Effector CD4-positive, alpha-beta T cell (primary cell): ENCODE measurements at places on chromosomes 11 and 22.

DNA sequence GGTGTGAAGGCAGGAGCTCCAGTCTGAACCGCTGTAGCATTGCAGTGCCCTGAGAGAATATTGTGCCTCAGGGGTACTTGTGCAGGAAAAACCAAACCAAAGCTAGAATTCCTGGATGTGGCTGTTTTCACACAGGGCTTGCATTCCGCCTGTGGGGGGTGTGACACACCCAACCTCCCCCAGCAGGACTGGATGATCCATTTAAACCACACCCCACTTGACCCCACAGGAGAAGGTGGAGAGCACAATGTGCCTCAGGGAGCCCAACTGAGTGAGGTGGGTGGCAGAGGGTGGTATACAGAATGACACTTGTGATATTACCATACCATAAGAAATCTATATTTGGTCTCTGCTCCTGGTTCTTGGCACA lies 66.9 kb upstream of the SLC22A12 start:
- DNase-seq = no peak

- no peak for DNase-seq
These were observed 29.3 kb upstream of the MUC5B start for GRCh38 chr11:1193326-1194230.

DNA sequence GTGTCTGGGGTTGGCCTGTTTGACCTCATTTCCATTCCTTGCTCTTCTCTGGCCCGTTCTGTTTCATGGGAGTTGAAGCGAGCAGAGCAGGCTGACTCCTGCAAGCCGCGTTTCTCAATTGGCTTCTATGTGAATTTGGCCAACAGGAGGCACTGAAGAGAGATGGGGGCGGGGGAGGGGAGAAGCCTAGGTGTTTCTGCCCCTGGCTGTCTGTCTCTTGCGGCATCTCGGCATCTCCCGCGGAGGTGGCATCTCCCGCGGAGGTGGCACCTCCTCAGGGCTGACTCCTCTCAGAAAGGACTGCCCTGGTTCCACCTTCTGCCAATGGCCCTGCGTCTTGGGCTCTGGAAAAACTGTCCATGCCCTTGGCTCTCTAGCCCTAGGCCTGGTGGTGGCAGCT lies 125.6 kb upstream of the CSNK2A3 start:
- DNase-seq = no peak

DNA sequence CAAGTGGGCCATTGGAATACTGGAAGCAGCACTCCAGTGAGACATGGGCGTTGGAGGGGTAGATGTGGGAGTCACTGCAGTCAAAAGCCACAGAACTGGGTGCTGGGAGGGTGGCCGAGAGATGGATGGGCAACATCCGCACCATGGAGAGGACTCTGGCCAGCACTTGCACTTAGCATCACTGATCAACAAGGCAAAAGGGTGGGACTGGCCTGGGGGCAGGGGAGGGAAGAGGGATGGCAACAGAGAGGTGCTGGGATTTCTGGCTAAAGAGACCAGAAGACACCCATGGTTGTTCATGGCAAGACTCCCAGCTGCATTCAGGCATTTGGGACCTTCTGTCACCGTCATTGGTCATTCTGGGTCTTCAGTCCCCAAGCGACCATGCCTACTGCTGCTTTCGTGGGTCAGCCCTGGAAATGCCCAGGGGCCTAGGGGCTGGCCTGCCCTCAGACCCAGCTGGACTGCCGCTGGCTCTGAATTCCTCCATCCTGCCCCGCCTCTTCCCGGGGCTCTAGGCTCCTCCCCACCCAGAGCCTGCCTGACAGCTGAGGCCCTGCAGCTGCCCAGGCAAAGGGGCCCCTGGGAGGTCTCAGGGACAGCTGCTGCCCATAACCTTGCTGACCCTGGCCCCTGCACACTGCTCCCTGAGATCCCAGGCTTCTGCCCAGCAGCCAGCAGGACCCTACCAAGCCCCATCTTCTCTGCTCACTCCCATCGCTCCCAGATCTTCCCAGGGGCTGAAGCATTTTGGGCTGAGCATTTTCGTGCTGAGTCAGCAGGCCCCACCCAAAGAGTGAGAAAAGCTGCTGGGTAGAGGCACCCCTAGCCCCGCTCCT lies 13.0 kb upstream of the CDC42EP2 start:
- no peak for DNase-seq

DNA sequence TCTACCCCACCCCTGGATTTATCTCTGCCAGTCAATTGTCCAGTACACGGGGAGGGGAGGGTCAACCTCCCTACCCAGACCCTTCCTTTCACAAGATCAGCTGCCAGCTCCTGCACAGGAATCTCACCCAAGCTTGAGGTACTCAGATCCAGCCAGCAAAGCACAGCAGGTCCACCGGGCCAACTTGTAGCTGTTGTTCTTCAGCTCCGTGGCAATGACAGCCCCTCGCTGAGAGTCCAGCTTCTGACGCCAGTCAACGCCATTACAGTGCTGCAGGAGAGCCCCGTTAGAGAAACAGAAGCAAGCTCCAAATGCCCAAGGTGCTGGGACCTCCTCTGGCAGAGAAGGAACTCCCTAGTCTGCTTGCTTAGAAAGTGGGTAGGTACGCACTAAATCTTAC lies 5.5 kb upstream of the FOXRED2 start:
- no peak for DNase-seq

DNA sequence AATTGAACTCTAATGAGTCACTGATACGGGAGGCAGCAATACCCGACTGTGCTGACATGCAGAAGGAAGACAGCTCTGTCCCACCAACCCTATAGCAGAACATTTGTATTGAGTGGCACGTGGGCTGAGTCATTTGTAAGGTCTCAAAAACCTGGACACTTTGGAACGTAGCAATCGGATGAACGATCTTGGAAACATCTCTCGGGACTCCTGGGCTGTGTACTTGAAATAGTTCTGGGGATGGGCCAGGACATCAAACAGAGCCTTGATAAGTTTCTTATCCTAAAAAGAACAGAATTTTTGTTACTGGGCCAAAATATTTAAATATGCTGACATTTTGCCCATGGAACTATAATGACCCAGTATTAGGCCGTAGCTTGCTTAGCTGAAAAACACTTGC lies 17.1 kb upstream of the NRIP3 start:
- no peak for DNase-seq

DNA sequence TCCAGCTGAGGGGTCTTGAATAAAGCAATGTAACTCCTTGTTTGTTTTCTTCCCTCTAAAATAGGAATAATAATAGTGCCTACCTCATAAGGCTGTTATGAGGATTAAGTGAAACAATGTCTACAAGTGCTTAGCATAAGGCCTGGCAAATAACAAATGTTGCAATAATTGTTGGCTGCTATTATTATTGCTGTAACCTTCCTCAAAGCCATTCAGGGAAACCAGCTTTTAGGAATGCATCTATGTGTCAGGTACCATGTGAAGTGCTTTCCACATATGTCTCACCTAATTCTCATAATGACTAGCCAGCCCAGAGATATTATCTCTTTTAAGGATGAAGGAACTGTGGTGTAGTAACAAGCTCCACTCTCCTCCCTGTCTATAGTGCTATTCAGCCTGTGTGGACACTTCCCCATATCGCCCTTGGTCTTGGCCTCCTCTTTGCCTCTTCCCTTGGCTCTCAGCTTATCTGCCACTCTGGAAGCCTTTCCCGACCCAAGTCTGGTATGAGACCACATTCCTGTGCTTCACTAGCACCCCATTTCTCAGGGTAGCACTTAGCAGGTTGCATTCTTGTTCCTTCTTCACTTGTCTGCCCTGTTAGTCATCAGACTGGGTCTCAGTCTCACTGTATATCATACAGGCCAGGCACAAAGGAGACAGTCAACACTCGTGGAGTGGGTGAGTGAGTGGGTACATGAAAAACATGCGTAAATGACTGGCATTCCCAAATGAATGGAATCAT lies 23.8 kb downstream of the CSNK2A3 start:
- DNase-seq = no peak

- DNase-seq = no peak
These were observed 20.0 kb downstream of the PATE3 start for GRCh38 chr11:125807909-125808308.

DNA sequence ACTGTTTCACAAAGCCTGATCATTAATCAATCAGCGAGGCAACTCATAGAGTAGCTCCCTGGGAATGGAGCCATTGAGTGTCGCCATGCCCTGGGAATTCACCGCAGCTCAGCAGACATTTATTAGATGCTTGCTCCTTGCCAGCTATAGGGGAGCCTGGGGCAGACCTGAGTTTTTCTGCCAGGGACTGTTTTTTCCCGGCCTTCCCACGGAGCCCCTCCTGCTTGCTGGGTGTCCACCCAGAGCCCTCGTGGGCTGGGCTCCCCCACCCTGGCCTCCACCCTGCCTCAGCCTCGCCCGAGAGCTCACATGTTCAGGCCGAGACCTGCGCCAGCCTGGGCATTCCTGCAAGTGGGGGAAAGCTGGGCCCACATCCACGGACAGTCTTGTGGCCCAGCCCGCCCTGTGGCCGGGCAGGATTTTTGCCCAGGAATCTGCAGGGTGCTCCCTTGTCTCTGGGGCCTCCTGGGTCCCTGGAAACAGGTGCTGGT lies 64.9 kb downstream of the SMIM38 start:
- DNase-seq = no peak

DNA sequence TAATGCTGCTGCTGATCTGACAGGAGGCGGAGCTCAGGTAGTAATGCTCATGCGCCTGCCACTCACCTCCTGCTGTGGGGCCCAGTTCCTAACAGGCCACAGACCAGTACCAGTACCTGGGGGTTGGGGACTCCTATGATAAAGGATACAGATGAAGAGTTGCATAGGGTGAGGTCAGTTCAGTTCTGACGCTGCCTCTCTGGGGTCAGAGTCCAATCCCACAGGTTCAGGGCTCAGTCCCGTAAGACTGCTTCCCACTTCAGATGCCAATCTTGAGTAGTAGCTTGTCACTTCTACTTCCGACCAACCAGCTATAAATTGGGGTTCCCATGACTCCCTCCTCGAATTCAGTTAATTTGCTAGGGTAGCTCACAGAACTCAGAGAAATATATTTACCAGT lies 8.6 kb downstream of the ASRGL1 start:
- DNase-seq = no peak

GRCh38 chr22:49303781-49304461 lies 523.8 kb downstream of the BRD1 start:
- no peak for DNase-seq

DNA sequence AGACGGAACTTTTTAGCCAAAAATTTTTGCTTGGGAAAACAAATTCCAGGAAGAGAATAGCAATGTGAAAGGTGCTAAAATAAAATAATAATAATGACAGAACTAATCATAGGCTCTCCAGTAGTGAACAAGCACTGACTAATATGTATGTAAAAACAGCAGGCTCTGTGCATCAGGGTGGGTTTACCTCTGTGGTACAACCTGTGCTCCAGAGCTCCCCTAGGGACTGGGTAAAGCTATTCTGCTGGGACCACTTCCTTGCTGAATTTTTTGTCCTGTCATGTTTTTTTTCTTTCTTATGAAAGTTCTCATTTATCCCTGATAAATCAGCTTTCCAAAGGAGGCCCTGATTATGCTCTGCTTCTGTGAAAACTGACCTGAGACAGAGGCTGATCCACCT lies 18.8 kb downstream of the LUZP2 start:
- DNase-seq = no peak

DNA sequence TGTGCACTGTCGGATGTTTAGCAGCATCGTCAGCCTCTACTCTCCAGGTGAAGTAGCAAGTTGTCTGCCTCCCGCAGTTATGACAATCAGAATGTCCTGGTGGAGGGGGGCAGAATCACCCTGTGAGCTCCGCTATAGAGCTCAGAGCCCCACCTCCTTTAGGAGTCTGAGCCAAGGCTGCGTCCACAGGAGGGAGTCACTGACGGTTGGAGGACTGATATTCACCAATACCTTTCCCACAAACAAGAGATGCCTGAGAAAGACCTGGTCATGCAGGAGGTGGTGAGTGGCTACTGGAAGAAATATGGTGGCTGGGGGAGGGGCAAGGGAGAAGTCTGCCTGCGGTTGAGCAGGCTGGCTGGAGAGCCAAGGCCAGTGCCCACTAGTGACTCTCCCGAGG lies 41.7 kb upstream of the ADA2 start:
- no peak for DNase-seq

- DNase-seq = no peak
These were observed 13.9 kb upstream of the TP53AIP1 start for GRCh38 chr11:128956401-128957201.

DNA sequence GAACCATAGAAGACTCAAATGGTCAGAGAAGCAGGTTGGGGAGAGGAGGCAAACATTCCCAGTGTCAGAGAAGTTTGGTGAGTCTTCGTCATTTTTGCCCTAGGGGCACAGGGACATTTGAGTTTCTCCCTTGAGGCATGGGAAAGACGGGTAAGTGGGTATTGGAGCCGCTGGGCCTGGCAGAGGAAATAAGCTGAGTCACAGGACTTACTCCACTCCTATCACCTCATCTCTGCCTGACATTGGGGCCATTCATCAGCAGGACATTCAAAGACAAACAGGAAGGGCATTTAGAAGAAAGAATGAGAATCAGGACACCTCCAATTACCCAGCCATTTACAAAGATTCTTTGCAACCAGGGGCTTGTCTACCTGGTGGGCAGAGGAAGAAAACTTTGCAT lies 100.7 kb upstream of the SEZ6L start:
- no peak for DNase-seq

DNA sequence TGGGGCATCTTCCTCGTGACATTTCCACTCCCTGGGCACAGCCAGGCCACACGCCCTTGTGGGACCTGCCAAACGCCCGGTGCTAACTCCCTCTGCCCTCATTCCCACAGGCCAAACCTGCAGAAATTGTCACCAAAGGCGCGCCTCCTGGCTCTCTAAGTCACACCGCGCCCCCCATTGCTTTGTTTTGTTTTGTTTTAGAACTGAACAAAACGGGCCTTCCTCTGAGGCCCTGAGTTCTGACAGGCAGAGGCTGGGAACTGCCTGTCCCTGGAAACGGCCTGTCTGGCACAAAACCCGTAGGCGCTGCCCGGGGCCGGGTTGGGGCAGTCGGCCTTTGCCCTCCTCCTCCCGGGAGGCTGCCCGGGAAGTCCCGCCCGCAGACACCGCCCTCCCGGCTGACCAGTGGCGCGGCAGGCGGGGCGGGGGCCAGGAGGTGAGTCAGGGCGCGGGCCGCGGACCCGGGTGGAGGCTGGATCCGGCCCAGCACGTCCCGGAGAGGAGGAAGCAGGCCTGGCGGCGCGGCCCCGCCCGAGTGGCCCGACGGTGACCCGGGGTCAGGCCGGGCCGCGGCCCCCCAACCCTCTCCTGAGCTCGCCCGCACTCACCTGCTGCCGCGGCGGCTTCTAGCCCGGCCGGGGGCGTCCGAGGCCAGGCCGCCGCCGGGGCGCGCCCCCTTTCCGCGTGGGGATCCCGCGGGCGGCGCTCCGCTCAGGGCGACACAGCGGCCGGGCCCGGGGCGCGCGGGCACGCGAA lies 465 bp downstream of the SUN2 start:
- DNase-seq = peak; percentile 36

DNA sequence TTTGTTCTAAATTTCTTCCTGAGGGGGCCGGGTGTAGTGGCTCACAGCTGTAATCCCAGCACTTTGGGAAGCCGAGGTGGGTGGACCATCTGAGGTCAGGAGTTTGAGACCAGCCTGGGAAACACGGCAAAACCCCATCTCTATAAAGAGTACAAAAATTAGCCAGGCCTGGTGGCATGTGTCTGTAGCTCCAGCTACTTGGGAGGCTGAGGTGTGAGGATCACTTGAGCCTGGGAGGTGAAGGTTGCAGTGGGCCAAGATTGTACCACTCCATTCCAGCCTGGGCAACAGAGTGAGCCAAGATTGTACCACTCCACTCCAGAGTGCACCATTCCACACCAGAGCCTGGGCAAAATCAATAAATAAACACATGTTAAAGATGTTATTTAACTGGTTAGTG lies 20.6 kb upstream of the TOP3B start:
- no peak for DNase-seq

- no peak for DNase-seq
These were observed 48.8 kb downstream of the GDPD4 start for GRCh38 chr11:77252555-77253270.
